ENCODE measurements at places on chromosomes 6 and 20. TPM values are rescaled to one million over a fixed set of nuclear protein-coding genes. Genes with fewer than 3 reads are reported as not detected.
A peak's percentile ranks its signal among the peaks of the same experiment; 100 is the strongest.

DNA sequence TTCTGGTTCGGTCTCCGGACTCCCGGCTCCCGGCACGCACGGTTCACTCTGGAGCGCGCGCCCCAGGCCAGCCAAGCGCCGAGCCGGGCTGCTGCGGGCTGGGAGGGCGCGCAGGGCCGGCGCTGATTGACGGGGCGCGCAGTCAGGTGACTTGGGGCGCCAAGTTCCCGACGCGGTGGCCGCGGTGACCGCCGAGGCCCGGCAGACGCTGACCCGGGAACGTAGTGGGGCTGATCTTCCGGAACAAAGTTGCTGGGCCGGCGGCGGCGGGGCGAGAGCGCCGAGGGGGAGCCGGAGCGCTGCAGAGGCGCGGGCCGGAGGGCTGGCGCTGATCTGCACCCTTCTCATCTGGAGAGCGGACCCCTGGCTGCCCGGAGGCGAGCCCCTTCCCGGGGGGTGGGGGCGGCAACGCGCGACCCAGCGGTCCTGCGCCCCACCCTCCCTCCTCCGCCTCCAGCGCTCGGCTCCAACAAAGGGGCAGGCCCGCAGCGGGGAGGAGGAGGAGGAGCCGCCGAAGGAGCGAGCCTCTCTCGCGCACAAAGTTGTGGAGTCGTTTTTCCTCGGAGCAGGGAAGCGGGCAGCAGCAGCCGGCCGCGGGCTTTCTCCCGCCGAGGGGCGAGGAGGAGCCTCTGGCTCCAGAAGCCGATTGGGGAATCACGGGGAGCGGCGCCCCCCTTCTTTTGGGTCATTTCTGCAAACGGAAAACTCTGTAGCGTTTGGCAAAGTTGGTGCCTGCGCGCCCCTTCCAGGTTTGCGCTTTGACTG lies at the start of gene UTRN:
Gene UTRN (plus strand): TSS at position 553 of the 765 bp plus-strand sequence. CDS start 6,494 bp downstream, outside the sequence.
- H3K36me3 ChIP-seq, result no peaks in the 10 kb centered on the region
- H3K4me1 ChIP-seq, result peaks cover 4% of the 10 kb centered on the region
- H3K27me3 ChIP-seq, result no peaks in the 10 kb centered on the region
- H3K27ac ChIP-seq, result peak within 1 kb of the TSS; percentile 87
- peak within 1 kb of the TSS; percentile 54 for H3K4me3 ChIP-seq

DNA sequence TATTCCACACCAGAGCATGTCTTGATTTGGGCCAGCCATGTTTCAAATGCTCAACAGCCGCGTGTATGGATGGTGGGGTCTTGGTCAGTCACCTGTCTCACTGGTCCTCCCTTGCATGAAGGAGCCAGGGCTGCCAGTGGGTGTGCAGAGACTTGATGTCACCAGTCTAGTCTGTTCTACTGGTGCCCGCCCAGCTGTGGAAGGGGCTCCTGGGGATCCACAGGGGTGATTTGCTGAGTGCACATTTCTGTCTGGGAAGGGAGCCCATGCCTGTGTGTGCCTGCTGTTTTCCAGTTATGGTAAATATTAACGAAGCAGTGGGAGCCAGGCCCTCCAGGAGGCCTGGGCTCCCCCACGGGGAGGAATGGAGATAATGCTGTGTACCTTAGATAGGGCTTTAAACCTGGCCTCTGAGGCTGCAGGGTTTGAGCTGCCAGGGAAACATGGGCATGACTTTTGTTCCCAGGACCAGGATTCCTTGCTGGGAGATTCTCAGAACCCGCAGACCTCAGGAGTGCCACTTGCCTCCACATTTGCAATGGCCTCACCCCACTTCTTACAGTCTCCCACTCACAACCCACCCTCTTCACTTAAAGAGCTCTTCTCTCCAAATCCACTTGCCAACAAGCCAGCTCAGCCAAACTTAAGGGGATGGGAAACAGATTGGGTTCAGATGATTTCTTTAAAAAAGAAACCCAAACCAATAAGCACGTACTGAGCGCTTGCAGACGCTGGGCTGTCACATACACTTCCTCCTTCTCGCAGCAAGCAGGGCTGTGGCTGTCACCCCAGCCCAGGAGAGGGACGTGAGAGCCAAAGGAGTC lies 54.1 kb downstream of the VEGFA start:
- peaks cover 32% of the 10 kb centered on the region for H3K4me1 ChIP-seq
- no peak overlapping the region for H3K4me3 ChIP-seq
- DNase-seq, result no peak

- no peaks in the 10 kb centered on the region for H3K36me3 ChIP-seq
- H3K27ac ChIP-seq, result no peak overlapping the region
- H3K4me1 ChIP-seq, result no peaks in the 10 kb centered on the region
- no peak overlapping the region for H3K4me3 ChIP-seq
- no peak for DNase-seq
Measured at GRCh38 chr6:168602576-168602975, 161.6 kb downstream of the SMOC2 start.

Gene RIPOR3
- 3.8 TPM for total RNA-seq

Gene OPRL1
- 9.6 TPM for total RNA-seq

Gene REPS1
- total RNA-seq, result 43.9 TPM

Gene TMEM244
- total RNA-seq, result not detected
